ENCODE measurements at places on chromosomes 5 and 9. TPM values are rescaled to one million over a fixed set of nuclear protein-coding genes. Genes with fewer than 3 reads are reported as not detected.

GRCh38 chr9:22363421-22363887 is 83.2 kb upstream of the DMRTA1 start:
- no peak for DNase-seq

DNA sequence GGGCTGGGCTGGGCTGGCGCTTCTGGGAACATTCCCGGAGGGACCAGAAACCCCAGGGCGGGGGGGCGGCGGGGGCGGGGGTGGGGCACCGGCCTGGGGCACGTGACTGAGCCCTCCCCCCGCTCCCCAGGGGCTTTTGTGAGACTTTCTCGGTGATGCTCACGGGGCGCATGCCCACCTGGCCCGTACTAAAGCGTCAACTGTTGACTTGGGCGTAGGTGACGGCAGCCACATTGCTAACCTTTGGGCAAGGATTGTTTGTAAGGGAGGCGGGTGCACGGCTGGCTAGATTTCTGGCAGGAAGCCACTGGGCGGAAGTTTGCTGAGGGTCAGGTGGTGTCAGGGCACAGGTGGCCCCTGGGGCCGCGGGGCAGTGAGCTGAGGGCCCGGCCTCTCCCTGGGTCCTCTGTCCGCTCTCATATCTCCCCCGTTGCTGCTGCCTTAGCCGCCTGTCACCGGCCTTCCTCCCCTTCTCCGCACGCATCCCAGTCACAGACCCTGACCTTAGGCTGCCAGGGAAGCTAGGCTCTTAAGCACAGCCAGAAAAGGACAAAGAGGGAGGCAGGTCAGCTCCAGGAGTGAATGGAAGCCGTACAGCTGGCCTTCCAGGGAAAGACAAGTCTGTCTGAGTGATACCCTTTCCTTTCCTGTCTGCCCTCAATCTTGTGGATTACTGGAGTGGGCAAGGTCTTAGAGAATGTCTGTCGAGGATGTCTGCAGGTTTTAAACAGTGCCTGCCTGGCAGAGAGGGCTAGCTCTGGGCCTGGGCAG is 812 bp downstream of the CACFD1 start:
- DNase-seq: peak; percentile 66

- no peak for DNase-seq
Measured at GRCh38 chr9:113895526-113895925, 19.4 kb downstream of the ZNF618 start.

DNA sequence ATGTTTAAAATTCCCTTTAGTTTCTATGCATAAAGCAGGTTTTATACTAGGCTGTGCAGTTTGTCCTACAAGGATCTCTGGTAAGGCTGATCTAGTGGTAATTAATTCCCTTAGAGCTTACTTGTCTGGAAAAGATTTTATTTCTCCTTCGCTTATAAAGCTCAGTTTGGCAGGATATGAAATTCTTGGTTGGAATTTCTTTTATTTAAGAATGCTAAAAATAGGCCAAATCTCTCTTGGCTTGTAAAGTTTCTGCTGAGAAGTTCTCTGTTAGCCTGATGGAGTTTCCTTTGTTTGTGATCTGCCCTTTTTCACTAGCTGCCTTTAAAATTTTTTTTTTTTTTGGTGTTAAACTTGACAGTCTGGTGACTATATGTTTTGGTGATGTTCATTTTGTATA is 237.1 kb upstream of the TLE4 start:
- no peak for DNase-seq

DNA sequence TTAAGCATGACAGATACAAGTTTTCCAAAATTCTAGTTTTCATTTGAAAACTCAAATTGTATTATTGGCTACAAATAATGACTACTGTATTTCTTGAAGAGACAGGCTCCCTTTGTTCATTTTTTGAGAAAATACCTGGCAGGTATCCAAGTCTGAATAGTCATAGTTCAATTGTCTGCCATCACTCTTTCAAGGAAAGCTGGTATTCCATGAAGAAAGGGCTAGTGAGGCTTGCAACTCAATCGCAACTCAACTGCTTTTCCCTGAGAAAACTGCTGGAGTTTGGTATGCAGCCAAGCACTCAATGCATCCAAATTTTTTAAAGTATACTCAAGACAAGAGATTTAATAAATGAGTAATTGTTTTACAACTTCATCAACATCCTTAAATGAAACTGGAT is 61.4 kb upstream of the TRIO start:
- no peak for DNase-seq

DNA sequence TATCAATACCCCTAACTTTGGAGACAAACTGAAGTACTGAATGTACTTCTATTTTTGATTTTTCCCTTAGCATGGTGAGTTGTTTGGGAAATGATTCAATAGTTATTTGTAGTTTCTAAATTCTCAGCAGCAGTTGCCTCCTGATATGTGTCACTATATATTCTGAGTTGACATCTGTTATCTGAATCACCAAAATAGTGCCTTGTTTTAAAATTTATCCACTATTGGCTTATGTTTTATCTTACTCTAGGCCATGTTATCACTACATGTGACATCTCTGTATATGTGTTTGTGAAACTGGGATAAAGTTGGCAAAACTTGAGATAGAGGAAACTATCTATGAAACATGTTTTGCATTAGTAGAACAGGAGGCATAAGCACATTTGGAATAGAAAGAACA is 317.6 kb downstream of the TLE4 start:
- no peak for DNase-seq

DNA sequence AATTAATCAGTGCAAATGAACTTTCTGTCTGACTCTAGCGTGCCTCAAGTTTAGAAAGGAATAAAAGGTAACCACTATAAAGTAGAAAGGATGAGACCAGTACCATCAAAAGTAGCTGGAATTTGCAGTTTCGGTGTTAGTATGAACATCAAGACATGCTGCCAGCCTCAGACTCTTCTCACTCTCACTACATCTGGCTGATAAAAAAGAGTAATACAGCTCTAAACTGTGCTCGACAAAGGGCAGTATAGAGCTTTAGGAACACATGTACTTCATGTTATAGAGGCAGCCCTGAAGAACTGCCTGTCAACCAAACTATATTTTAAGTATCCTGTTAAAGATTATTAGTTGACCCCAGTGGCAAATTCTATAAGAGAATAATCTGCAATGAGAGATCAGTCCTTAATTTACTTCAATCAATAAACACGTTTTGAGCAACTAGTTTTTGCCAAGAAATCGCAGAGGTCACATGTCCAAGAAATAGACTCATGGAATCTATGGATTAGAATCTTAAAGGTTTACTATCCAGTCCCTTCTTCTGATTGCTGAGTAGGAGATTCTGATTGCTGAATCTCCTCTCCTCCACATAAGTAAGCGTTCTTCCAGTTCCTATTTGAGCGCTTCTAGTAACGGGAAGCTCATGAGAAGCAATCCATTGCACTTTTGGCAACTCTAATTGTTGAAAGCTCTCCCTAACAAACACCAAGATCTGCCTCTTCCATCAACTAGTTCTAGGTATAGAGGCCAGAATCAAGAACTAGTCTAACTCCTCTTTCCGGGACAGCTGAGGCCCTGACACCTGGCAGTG is 941 bp downstream of the XPA start:
- no peak for DNase-seq

- DNase-seq: no peak
Measured at GRCh38 chr5:67815455-67816391, 399.8 kb upstream of the PIK3R1 start.

DNA sequence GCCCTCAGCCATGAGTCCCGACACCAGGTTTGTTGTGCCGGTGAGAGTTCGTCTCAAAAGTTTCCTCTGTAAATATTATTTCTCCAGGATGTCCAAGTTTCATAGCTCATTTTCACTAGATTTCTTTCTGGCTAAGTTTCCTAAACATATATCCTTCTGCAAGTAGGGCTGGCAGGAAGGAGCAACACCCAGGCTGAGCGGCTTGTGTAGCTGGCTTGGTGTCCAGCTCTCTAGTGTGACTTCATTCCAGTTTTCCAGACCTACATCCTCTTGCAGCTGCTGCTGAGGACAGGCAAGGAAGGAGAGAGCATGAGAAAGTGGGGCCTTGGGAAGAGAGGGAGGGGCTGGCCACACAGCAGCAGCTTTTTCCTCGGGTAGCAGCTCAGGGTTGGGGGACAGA is 80.3 kb downstream of the FGF1 start:
- no peak for DNase-seq

- no peak for DNase-seq
Measured at GRCh38 chr5:116462500-116462899, 112.1 kb downstream of the SEMA6A start.

DNA sequence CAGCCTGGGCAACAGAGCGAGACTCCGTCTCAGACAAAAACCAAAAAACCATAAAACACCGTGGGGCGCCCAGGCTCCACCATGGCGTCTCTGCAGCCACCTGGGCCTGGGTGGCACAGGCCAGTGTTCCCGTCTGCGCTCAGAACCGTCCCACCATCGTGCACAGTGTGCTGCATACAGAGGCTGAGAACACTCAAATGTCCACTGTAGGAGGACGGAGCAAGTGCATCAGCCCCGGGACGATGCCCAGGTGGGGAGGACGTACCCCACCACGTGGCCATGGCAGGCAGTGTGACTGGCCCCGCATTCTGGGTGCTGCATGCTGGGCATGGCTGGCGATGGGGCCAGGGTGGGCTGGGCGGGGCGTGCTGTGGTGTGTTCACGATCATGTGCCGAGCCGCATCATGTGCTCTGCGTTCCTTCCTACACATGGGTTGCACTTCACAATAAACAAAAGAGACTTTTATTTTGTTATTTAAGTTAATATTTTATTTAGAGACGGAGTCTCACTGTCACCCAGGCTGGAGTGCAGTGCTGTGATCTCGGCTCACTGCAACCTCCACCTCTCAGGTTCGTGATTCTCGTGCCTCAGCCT is 37.8 kb downstream of the EXD3 start:
- DNase-seq: no peak

DNA sequence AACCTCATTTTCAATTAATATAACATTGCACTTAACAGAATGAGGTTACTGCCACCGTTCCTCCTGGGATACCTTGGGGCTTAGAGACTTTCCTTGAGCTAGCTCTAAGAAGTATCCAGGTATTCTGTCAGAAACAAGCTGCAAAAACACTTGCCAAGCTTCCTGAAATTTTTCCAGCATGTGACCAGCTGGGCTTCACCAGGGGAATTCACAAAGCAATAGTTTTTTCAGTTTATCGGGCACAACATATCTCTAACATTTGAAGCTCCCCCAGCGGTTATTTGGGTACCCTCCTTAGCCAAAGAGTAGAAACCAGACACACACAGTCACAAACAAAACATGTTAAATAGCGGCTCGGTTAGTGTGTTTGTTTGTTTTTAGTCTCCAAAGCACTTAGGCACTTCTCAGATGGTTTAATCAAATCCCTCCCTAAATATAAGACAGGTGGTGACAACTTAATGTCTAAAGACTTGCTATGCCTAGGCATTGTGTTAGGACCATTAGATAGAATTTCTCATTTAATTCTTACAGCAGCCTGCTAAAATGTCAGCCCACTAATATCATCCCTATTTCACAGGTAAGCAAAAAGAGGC is 278.2 kb downstream of the GLIS3 start:
- no peak for DNase-seq

- DNase-seq: no peak
Measured at GRCh38 chr5:179800071-179800695, 6.4 kb downstream of the LTC4S start.

- no peak for DNase-seq
Measured at GRCh38 chr9:25684321-25684720, 6.1 kb upstream of the TUSC1 start.

DNA sequence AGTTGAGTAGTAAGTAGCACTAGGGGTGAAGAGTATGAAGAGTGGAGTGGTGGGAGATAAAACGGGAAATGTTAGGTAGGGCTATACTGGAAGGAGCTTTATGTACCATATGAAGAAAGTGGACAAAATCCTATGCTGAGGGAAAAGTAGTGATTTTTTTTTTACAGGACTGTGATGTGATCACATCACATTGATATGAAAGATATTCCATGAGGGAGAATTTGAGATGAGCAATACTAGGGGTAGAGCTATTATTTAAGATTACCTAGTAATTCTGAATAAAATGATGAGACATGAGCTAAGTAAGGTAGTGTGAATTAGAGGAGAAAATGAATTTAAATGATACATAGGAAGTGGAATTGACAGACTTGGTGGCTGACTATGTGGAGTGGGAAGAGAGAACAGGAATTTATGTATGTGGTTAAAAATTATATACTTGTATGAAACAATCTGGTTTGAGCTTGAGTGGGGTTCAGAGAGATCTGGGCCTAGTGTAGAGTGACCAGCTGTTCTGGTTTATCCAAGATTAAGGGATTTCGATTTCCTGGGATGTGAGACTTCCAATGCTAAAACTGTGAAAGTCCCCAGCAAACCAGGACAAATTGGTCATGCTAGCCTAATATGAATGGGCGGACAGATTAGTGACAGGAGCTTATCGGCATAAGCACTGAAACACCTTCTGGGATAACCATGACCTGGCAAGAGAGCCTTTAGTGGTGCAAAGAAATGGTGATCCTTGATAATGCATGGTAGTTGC is 29.3 kb upstream of the STOM start:
- no peak for DNase-seq

DNA sequence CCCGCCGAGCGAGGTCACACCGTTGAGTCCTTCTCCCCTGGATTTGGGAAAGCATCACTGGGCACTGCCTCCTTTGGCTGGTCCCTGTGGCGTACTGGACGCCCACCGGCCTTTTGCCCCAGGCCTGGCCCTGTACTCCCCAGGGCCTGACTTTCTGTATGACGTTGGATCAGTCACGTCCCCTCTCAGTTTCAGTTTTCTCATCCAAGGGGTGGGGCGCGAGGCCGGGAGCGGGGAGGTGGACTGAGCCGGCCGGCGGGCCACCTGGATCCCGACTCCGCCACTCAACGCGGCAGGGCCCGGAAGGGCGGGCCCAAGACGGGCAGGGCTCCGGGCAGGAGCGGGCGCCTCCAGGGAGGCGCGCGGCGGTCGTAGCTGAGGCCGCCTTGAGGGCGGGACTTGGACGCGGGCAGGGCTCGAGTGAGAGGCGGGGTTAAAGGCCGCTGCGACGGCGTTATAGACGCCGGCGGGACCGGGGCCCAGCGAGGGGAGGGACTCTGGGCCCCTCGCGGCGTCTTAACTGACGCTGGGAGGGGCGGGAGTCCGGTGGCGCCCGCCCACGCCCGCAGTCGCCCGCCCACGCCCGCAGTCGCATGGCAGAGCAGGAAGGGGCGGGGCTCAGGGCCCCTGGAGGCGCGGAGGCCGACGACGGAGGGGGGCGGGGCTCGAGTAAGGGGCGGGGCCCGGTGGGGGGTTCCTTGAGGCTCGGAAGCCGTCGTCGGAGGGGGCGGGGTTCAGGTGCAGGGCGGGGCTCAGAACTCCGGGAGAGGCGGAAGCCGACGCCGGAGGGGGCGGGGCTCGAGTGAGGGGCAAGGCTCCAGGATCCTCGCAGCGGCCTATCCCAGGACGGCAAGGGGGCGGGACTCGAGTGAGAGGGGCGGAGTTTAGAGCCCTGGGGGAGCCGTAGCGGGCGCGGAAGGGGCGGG is 549 bp upstream of the CARD19 start:
- DNase-seq: peak; percentile 100

- no peak for DNase-seq
Measured at GRCh38 chr9:114008667-114009410, 69.3 kb downstream of the AMBP start.

- no peak for DNase-seq
Measured at GRCh38 chr5:147522435-147522834, 12.6 kb upstream of the DPYSL3 start.

The GMCL2 gene
- not detected for total RNA-seq

The PCDHGA11 gene
- not detected for total RNA-seq

The SMAD5 gene
- total RNA-seq: 12.4 TPM

The NRARP gene
- total RNA-seq: 3.3 TPM

The IL33 gene
- not detected for total RNA-seq

The OR1L1 gene
- total RNA-seq: not detected

The PPP2R2B gene
- 0.65 TPM for total RNA-seq

The HMMR gene
- total RNA-seq: 94.2 TPM

The MLANA gene
- total RNA-seq: not detected

The SRA1 gene
- 47.8 TPM for total RNA-seq

The GKAP1 gene
- total RNA-seq: 3.9 TPM
